ENCODE measurements at places on chromosomes 7 and 10.

DNA sequence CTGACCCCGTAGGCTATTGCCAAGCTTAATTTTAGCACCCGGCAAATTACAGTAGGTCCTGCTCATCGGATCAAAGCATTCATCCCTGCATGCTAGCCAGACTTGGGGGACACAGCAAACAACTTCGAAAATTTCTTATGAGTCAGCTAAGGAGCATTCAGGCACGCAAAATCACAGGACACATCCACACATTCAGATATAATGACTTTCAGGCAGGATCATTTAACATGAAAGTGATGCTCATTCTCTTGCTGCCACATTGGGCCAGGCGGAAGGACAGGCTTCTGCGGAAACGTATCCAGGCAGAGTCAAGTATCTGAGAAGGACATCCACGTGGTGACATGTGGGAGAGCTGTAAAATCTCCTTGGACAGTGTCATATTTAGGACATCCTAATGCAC, 474.0 kb upstream of the NRP1 start:
- no peak for DNase-seq

GRCh38 chr10:97687785-97688781, 1.0 kb upstream of the AVPI1 start:
- DNase-seq = no peak

GRCh38 chr7:106545275-106545674, 115.7 kb downstream of the CCDC71L start:
- no peak for DNase-seq

GRCh38 chr10:79582096-79582495, 21.9 kb upstream of the SFTPA2 start:
- no peak for DNase-seq

DNA sequence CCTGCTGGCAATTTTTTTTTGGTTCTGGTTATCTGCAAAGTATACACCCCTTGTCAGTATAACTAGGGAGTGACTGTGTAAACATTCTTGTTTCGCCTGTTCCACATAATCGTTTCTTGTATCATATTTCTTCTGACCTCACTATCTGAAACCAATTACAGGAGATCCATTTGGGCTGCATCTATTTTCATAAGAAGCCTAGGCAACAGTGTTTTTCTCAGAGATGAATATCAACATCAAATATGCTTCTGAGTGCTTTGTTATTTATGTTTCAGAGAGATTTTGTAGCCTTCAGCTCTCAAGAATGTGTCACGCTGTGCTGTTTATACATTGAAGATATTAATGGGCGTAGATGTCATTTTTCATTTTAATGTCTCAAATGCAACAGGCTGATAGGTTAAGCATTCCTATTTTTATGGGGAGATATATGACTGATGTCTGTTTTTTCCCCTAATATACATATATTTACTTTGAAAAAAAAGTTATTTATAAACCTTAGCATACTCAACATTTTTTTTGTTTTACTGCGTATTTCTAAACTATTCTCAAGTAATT, 115.5 kb downstream of the FOXP2 start:
- no peak for DNase-seq

GRCh38 chr7:138032770-138033169, 30.9 kb upstream of the CREB3L2 start:
- no peak for DNase-seq

DNA sequence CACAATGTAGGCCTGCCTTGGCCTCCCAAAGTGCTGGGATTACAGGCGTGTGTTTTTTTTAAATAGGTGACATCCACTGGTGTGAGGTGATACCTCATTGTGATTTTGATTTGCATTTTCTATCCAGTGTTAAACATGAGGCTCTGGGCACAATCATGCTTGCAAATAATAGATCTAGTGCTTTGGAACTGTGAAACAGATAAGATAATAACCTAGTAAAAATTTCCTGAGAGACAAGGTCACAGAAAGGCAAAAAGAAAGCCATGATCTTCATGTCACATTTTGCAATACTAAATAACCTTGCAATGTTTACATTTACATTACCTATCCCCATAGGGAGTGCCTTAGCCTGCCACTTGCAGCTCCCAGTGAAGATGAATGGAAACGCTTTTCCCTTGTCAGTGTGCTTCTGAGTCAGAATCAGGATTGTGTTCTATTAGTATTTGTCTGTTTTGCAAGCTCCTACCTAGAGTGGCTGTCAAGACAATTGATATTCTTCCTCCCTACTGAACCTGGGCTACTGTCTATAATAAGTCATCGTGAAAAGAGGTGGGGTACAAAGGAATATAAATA, 256.5 kb downstream of the PHTF2 start:
- no peak for DNase-seq

DNA sequence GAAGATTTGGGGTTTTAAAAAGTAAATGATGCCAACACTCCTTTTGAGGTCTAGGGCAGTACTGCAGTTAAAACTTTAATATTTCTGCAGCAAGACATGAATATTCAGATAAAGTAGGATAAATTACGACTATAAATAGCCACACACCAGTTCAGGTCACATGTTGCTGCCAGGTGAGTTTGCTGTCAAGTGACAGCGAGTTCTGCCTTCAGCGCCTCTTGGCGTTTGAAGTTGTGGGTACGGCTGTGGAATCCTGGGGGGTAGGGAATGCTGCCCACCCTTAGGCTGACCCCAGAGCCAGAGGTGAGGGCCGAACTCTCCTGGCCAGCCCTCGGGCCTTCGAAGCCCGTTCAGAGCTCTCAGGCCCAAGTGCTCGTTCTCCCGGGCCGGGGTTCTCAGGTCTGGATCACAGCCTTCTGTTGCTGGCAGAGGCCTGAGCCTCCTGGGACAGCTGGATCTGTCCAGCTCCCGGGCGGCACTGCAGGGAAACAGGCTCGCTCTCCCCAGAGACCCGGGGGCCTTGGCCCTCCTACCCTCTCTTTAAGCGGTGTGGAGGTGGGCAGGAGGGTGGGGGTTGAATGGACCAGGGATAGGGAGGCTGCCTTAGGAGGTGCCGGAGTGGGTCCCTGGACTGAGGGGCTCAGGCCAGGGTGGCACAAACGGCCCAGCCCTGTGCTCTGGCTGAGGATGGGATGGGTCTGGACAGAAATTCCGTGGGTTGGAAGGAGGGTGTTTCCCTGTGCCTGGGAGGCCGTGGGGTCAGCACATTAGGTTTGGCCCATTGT, 5.4 kb downstream of the BRI3 start:
- DNase-seq = no peak

DNA sequence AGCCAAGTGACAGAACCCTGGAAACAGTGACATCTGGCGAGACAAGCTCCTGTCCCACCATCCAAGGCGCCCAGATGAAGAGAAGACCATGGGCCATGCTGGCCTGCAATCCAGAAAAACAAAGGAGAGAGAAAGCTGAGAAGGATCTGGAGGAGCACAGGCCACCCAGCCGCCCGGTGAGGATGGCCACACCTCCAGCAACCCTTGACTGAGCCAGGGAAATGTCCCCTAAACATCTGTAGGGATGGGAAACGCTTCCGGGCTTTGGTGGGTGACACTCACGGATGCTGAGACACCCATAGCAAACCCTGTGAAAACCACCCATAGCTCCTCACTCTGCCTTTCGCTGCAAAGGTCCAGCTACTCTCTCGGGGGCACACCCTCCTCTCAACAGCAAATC, 32.0 kb downstream of the TCERG1L start:
- DNase-seq = no peak

DNA sequence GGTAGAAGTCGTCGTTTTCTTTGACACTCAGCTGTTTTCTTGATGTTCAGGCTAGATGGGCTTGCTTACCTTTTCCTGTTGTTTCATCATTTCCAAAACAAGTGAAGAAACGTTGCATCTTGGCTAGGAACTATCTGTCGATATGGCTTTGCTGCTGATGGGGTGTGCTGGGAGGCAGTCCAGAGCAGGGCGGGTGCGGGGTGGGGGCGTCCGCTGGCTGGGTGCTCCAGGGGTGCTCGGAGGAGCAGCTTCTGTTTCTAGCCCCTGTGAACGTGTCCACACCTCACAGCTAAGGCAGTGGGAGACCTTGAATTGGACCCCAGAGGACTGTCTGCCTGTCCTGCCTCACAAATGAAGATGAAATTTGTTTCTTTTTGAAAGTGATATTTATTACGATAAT, 7.6 kb upstream of the SUN1 start:
- no peak for DNase-seq

DNA sequence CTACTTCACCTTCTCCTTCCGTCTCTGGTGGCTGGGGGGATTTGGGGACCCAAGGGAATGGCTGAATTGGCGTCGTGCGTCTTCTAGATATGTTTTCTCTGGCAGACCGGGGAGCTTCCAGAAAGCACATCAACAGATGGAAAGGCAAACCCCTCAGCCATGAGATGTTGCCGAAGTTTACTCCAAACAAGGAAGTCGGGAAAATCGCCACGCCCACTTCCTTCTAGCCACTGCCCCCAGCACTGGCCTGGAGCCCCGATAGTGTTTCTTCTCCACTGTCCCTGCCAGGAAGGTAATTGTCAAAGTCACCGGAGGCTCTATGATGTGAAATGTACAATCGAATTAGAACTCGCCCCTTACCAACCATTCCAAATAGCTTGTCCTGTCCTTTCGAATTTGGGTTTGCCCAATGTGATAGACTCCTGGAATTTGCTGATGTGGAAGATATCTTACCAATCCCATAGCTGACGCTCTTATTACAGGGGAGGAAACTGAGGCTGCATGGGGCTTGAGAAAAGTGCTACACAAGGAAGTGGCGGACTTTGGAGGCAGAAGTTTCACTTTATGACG, 191.0 kb downstream of the LSM5 start:
- no peak for DNase-seq

DNA sequence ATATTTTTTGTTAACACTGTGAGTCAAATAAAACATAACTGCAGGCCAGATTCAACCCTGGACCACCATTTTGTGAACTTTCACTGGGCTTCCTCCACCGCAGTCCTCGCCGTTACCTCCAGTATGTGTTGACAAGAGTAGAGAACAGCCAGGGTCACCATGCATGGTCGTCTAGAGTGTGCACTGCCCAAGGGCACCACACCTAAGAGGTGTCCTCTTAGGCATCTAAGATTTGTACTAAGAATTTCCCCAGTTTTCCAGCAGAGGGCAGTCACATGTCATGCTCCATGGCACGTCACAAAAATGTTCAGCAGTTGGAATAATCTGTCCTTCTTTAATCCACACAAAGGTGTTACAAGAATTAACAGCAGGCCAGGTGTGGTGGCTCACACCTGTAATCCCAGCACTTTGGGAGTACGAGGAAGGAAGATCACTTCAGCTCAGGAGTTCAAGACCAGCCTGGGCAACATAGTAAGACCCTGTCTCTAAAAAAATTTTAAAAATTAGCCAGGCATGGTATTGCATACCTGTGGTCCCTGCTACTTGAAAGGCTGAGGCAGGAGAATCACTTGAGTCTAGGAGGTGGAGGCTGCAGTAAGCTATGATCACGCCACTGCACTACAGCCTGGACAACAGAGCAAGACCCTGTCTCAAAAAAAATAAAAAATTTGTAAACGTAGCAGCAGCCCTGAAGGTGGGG, 71.2 kb upstream of the FOXK1 start:
- DNase-seq = peak; percentile 59

- no peak for DNase-seq
Measured at GRCh38 chr7:150780292-150780691, 19.9 kb downstream of the TMEM176B start.

DNA sequence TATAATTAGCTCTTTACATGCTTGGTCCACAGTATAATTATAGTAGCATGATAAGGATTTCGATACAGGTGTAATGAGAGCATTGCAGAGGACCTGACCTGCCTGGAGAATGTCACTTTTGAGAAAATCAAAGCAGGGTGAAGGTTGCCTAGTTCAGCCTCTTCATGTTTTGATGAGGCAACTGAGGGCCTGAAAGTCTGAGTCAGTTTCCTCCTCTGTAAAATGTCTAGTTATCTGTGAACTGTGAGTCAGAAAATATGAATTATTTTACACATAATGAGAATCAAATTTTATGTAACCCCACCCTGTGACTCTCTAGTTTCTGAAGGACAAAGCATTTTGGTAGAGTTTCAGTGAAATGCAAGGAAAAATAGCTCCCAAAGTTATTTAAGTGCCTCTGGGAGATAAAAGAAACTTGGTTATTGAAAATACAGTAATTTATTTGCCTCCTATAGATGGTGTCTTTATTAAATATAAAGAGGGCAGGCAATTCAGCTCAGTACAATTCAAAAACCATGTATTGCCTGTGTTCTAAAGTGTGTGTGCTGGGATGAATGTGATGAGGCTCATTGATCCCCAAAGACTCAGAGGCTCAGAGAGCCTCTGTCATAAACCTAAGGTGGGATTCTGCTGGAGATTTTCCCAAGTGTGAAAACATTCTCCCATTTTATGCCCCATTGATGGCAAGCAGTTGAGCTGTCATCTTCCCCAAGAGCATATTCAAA, 37.3 kb upstream of the SAMD9L start:
- no peak for DNase-seq

GRCh38 chr10:88077977-88078376, 214.6 kb downstream of the PTEN start:
- no peak for DNase-seq

DNA sequence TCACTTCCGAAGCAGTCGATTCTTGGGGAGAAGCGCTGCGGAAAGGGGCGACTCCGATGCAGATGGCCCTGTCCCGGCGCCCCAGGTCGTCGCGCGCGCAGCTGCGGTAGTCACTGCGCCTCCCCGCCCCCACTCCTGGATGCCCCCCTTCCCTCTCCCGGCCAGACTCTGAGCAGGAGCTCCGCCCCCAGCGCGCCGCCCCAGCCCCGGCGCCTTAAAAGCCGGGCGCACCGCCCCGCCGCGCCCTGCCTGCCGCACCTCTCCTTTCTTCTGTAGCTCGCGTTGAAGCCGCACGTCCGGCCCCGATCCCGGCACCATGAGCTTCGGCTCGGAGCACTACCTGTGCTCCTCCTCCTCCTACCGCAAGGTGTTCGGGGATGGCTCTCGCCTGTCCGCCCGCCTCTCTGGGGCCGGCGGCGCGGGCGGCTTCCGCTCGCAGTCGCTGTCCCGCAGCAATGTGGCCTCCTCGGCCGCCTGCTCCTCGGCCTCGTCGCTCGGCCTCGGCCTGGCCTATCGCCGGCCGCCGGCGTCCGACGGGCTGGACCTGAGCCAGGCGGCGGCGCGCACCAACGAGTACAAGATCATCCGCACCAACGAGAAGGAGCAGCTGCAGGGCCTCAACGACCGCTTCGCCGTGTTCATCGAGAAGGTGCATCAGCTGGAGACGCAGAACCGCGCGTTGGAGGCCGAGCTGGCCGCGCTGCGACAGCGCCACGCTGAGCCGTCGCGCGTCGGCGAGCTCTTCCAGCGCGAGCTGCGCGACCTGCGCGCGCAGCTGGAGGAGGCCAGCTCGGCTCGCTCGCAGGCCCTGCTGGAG, at the start of gene INA:
TSS of gene INA (plus strand) at position 243 of the 817 bp plus-strand sequence. CDS start at position 317, 74 bp downstream.
- DNase-seq = peak; percentile 46

DNA sequence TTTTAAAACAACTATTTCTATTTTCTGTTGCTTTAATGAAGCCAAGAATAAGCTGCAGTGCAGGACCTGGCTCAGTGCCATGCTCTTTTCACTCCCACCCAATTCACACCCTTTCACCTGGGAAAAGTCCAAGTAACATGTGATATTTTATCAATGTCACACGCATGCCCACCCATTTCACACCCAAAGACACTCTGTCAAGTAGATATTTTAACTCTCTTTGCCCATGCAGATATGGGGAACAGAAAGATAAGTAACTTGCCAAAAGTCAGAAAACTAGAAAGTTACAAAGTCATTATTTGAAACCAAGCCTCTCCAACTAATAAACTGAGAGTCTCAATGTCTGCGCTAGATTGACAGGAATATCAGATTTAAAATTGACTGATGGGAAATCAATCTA, 706.7 kb upstream of the PHF14 start:
- no peak for DNase-seq
